ENCODE measurements at places on chromosomes 11 and 22.

DNA sequence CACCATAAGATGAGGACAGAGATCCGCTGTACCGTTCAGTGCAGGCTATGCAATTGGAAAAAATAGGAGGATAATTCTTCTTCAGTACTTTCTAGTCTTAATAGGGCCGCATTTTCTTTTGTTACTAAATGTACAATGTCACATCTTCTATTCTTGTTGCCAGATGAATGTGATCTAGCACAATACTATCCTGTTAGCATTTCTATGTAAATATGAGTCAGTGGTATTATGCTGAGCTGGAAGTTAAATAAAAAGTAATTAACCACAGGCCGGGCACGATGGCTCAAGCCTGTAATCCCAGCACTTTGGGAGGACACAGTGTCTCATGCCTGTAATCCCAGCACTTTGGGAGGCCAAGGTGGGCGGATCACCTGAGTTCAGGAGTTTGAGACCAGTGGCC is 24.4 kb upstream of the BIRC3 start:
- no peak for DNase-seq

- no peak for DNase-seq
Observed at GRCh38 chr11:14315130-14315529, 43.9 kb downstream of the RRAS2 start.

DNA sequence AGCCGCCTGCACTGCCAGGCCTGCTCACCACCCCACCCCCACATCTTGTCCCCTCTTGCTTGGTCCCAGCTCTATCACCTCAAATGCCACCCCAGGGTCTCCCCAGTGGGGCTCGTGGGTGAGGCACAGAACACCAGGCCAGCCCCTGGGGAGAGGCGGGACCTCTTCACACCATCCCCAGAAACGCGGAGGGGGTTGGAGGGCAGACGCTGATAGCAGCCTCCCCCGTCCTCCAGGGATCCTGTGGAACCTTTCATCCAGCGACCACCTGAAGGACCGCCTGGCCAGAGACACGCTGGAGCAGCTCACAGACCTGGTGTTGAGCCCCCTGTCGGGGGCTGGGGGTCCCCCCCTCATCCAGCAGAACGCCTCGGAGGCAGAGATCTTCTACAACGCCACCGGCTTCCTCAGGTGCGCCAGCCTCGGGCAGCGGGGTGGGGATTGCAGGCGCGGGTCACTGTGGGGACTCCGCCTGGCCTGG is 5.8 kb downstream of the PKP3 start:
- no peak for DNase-seq

DNA sequence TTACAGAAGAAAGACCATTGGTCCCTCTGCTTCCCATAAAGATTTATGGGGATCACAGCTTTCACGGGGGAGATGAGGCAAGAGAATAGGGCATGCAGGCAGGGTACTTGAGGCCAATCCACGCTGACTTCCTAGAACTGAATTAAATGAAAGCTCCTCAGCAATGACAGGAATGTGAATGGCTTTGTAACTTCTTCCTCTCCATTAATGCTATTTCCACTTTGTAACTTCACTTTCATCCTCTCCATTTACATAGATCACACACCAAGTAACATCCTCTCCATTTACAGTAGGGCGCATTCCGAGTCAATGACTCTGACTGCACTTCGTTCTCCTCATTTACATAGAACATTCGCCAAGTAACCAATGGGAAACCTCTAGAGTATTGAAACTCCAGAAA is 89.8 kb downstream of the PIWIL4 start:
- DNase-seq: no peak

- DNase-seq: no peak
Observed at GRCh38 chr11:44597358-44598012, 32.0 kb downstream of the CD82 start.

- DNase-seq: no peak
Observed at GRCh38 chr22:23176645-23177027, 3.7 kb upstream of the BCR start.

- DNase-seq: no peak
Observed at GRCh38 chr22:38136607-38137006, 26.1 kb upstream of the BAIAP2L2 start.

DNA sequence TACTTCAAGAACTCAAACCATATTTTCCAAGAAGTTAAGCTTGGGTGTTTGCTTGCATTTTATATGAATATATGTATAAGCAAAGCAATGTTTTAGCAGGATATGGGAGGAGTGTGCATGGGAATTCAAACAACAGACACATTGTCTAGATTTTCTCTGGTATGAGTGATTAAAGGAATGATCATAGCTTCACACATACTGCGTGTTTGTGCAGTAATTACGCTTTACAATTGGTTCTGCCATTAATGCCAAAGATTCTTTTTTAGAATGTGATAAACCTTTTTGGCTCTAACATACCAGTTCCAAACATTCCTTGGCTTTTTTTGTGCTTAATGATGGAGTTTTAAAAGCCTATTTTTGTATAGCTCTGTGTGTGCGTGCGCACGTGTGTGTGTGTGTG is 54.0 kb downstream of the CCDC34 start:
- no peak for DNase-seq

DNA sequence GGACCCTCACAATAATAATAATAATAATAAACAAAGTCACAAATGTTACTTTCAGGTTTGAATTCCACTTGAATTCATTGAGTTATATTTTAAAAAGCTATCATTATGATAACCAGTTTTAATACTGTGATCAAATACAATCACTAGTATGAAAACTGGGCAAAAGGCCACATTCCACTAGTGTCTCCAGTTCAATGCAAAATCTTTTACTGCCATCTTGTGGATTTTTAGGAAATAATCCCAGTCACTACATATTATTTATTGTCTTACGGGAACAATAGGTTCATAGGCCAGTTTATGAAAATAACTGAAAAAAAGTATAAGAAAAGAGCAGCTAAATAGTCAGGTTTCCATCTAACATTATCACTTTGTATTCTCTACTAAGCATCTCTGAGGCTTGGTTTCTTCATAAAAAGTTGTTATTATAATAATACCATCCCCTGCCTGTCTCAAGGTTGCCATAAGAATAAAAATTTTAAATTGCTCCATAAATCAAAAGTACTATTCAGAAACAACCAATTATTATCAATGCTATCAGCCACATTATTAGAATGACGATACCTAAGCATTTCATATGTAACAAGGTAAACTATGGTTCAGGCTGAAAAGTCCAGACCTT is 533.9 kb upstream of the CCDC90B start:
- DNase-seq: no peak

DNA sequence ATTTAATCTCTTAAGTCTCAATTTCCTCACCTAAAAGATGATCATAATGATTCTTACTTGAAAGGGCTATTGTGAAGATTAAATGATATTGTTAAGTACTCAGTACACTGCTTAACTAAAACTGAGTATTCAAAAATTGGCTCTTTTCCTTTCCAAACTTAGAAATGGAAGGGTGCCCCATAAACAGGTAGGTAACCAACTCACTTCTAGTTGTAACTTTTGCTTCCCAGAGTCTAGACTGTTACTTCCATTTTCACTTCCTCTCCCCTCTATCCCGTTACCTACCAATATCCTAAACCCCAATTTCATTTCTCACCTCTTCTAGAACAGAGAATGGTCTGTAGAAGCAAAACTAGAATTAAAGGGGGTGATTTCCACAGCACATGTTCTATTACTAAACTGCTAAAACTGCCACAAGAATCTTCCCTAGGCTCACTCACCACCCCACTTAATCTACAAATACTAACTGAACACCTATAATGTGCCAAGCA is 50.0 kb downstream of the RRAS2 start:
- no peak for DNase-seq

DNA sequence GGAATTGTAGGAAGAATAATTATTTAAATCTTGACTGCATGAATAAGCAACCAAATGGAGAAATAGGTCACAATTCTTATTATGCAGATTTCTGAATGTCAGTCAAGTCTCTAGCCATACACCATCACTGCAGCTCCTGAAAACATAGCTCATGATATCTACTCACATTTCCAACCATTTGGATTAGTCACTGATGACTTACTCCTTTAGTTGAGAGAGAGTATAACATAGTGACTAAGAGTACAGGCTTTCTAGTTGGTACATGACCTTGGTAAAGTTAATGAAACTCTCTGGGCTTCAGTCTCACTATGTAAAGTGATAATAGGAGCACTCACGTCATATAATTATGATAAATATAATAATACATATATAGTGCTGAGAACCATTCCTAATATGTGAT is 265.2 kb downstream of the KCNA4 start:
- DNase-seq: no peak

DNA sequence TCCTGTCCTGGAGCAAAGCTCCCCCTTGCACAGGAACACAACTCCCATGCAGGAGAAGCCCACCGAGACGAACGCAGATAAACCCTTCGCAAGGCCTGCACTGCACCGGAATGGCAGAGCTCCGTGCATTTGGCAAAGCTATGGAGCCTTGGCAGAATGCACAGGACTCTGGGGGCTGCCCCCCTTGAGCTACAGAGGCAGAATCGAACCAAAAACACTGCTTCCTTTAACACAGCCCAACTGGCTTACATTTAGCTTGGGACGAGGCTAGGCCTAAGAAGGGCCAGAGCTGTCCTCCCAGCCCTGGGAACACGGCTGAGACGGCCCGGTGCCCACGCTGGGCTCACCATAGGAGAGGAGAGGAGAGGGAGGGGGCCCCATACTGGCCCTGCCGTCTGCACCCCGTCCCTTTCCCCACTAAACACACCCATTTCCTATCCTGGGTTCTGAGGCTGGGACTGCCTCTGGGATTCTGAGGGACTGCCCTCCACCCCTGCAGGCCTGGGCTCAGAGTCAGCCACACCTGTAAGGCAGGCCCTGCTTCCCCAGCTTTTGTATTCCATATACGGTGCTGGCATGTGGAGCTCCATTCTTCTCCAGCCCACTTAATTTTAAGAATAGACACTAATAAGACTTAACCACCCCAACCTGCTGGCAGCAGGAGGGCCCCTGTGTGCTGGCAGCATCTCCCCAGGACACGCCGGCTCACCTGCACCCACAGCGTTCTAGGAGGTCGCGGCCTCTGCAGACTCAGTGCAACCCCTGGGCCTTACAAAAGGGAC is 32.9 kb downstream of the PPM1F start:
- no peak for DNase-seq

DNA sequence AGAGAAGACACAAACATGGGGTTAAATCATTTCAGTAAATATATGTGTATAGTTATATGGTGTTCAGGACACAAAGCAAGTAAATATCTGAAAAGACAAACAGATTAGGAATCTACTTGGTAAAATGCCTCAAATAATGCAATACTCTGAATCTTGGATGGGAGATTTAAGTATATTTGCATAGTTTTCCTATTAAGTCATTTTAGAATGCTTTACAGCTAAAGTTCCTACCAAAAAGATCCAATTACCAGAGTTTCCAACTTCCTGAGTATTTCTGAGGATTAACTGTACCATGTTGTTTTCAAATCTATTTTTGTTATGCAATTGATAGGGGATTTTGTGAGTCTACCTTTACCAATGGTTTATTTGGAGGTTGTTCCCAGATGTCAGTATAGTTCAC is 424.4 kb upstream of the CCDC179 start:
- no peak for DNase-seq

GRCh38 chr11:121692236-121692635 is 239.5 kb upstream of the SORL1-AS1 start:
- DNase-seq: no peak

DNA sequence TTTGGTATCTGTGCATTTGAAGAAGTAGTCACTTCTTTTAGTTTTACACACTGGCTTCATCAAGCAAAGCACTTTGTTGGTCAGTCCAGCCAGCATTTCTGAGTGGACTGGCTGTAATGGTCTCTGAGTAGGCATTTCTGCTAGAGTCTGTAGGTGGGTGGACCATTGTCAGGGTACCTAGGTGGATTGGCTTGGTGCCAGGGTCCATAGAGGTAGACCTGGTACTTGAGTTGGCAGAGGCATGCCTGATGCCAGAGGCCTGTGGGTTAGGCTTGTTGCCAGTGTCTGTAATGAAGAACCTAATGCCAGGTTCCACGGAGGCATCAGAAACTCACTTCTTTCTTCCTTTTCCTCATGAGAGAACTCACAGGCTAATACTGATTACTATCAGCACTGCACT is 157.9 kb upstream of the C11orf87 start:
- DNase-seq: no peak

- DNase-seq: no peak
Observed at GRCh38 chr11:78460471-78460870, 42.9 kb upstream of the GAB2 start.

DNA sequence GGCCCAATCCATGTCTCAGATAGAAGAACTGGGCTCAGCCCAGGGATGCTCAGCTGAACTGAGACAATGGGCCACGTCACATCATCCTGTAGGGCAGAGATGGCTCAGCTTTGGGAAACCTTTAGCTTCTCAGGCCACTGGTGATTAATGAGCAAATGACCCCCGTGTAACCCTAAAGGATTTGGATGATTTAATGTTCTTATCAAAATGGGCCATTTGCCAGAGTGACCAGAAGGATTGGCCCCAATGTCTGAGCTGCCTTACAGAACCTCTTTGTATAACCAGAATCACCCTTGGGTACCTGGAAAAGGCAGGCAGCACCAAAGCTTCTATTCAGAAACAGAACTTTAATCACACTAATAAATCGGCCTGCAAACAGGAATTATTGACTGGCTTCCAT is 73.7 kb downstream of the ABTB2 start:
- DNase-seq: no peak

- DNase-seq: no peak
Observed at GRCh38 chr11:47514825-47515647, 37.9 kb downstream of the CELF1 start.

- no peak for DNase-seq
Observed at GRCh38 chr11:80255021-80255420, 814.2 kb upstream of the TENM4 start.

DNA sequence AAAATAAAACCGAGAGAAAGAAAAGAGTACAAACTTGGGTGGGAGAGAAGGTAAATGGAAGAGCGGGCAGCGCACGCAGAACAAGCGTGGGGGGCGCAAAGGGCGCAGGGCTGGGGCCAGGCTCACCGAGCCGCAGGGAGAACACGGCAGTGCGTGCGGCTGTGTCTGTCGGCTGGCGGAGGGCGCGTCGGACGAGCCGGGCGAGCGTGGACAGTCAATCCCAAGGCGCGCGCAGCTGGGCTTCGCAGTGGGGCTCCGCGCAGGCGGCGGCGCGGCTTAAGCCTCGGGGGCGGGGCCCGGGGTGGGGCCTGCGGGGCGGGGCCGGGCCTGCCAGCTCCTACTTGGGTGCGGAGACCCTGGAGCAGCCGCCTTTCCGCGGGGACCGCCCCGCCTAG is at the start of gene UCP2:
Gene UCP2 (minus strand): TSS at position 249 of the 395 bp plus-strand sequence. CDS start 4,465 bp downstream, outside the sequence.
- DNase-seq: peak; percentile 67

DNA sequence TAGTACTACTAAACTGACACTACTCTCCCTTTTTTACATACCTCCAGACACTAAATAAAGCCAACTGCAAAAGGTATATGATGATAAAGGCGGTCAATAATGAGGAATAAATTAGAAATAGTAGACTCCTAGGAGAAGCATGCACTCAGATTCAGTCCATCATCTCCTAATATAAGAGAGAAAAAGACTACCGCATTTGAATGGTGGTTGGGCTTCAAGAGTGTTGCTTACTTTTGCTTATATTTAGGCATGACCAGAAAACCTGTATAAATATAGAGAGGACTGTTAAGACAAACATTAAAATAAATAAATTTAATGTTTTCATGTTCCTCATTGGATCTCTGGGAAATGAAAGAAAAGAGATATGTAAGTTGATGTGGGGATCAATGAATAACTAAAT is 1137.0 kb downstream of the FAM181B start:
- DNase-seq: no peak

GRCh38 chr11:68089679-68090078 is 31.5 kb downstream of the CHKA start:
- DNase-seq: no peak

GRCh38 chr11:121337740-121338272 is 45.2 kb downstream of the SC5D start:
- DNase-seq: no peak

- DNase-seq: no peak
Observed at GRCh38 chr11:10746871-10747270, 4.2 kb upstream of the CTR9 start.
